ENCODE measurements at places on chromosomes 16 and 17. TPM values are rescaled to one million over a fixed set of nuclear protein-coding genes. Genes with fewer than 3 reads are reported as not detected.

Gene YPEL3
- 56.7 TPM for polyA plus RNA-seq

Gene C17orf107
- 1.0 TPM for polyA plus RNA-seq

GRCh38 chr16:91484-91883 is 13.5 kb downstream of the MPG start:
- no peak for DNase-seq

Gene SMIM22
- 12.7 TPM for polyA plus RNA-seq

All from right renal pelvis (tissue), 4 donors.